GM13976 (cell line): ENCODE measurements at places on chromosomes 6 and 20.

DNA sequence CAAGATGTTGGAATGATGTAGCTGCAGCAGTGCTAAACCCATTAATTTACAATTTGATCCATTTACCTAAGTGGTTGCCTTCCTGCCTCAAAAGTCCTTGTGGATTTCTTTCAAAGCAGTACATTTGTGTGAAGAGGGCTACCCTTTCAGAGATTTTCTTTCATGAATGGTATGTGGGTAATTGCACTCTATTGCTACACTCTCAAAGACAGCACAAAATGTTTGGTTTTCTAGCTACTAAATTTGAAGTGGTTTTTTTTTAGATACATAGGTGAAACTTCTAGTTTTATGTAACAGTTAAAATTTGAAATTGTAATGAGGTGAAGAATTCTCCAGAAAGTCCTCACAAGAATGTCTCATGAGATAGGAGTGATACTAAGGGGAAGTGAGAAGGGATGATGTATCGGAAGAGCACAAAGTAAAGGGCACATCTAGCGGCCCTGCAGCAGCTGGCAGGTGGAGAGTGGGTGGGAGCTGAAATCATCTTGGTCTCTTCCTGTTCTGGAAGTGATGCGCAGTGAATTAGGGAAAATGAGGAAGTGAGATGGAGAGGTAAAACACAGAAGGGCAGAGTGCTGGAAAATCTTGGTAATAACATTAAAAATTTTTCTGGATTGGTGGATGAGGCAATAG is 236.8 kb upstream of the MAN1A1 start:
- DNase-seq: peak; percentile 13

DNA sequence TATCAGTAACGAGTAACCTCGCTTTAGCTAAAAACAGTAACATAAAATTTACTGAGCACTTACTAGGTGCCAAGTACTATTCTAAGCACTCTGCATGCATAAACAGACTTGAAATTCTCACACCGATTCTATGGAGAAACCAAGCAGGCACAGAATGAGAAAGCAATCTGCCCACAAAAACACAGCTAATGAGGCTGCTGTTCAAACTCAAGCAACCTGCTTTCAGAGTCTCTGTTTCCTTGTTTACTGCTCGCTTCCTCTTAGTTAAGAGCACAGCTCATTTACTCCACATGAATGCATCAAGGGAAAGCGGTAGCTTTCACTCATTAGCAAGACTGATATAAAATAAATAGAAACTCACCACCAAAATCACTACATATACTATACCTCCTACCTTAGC is 37.4 kb downstream of the PRKN start:
- DNase-seq: no peak

- DNase-seq: no peak
Measured at GRCh38 chr20:29301624-29302259, 1955.7 kb upstream of the DEFB115 start.

- DNase-seq: peak; percentile 13
Measured at GRCh38 chr6:99241905-99242534, 107.5 kb downstream of the FAXC start.

- DNase-seq: no peak
Measured at GRCh38 chr6:56996401-56996800, 41.5 kb downstream of the BEND6 start.

- DNase-seq: no peak
Measured at GRCh38 chr20:20697325-20697845, 15.1 kb downstream of the RALGAPA2 start.

DNA sequence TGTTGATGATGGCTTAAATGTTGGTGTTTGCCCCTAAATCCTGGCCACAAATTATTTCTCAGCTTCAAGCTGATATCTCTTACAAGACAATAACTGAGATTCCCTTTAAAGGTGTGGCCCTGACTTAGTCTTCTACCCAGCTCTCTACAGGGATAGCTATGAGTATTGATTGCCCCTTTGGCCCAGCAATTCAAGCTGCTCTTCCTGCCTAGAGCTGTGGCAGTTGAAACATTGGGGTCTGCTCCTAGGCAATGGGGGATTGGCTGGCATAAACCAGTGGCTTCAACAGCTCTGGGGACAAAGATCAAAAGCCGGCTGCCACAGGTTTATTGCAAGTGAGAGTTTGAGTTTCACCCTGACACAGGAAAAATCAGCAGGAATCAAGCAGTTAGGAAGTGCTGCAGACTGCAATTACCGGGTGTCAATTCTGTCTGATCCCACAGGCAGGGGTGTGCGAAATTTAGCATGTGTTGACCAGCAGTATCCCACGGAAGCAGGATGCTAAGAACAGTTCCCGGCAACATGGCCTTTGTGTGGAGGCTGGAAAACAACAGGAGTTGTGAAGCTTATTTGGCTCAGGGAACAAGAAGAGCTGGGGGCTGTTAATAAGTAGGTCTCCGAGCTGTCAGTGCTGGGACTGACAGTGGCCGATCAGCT is 66.2 kb upstream of the IYD start:
- no peak for DNase-seq

GRCh38 chr20:20138301-20139064 is 86.2 kb downstream of the CFAP61 start:
- no peak for DNase-seq

DNA sequence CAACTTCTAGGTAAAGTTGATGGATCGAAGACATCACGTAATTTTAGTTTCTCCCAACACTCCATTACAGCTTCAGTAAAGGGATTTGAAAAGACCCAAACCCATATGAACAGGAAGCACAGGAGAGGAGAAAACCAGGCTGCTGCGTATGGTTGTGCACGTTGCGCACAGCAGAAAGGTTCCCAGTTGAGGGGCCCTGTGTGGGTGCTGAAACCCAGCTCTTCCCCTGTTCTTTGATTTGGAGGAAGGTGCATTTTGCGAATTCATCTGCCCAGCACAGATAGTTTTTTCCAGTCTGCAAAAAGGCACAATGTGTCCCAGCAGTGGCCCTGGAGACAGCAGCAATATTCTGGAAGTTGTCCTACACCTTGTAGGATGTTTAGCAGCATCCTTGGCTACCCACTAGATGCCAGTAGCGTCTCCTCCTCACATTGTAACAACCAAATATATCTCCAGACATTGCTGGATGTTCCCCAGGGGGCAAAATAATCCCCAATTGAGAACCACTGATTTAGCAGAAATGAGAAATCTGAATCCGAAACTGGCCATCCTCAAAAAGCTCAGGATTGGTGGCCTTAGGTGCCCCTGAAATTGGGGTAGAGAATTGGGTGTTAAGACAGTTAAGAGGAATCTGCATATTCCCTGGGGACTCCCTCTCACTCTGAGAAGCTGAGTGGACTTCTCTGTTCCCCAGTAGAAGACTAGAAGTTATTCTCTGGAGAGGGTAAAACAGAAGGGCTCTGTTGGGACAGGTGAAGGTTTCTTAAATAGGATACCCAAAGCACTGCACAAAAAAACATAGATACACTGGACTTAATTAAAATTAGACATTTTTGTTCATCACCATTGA is 12.2 kb downstream of the SUN5 start:
- DNase-seq: no peak

GRCh38 chr6:56757588-56757984 is 114.9 kb upstream of the DST start:
- DNase-seq: no peak

DNA sequence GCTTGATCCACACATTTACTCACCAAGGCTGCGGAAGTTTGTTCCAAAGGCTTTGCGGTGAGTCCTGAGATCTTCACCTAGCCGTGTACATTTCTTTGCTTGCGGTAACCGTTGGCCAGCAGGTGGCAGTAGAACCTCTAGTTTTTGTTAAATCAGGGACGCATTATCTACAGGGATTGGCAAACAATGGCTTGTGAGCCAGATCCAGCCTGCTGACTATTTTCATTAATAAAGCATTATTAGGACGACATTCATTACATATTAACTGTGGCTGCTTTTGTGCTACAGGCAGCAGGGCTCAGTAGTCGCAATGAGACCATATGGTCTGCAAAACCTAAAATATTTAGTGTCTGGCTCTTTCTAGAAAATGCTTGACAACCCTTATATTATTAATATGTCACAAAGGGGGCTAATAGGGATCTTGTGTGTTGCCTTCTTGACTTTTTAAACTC is 174.1 kb downstream of the DOK5 start:
- peak; percentile 59 for DNase-seq

GRCh38 chr20:47508278-47508677 is 6.6 kb downstream of the NCOA3 start:
- no peak for DNase-seq

GRCh38 chr6:143575901-143576426 is 64.4 kb upstream of the FUCA2 start:
- no peak for DNase-seq

DNA sequence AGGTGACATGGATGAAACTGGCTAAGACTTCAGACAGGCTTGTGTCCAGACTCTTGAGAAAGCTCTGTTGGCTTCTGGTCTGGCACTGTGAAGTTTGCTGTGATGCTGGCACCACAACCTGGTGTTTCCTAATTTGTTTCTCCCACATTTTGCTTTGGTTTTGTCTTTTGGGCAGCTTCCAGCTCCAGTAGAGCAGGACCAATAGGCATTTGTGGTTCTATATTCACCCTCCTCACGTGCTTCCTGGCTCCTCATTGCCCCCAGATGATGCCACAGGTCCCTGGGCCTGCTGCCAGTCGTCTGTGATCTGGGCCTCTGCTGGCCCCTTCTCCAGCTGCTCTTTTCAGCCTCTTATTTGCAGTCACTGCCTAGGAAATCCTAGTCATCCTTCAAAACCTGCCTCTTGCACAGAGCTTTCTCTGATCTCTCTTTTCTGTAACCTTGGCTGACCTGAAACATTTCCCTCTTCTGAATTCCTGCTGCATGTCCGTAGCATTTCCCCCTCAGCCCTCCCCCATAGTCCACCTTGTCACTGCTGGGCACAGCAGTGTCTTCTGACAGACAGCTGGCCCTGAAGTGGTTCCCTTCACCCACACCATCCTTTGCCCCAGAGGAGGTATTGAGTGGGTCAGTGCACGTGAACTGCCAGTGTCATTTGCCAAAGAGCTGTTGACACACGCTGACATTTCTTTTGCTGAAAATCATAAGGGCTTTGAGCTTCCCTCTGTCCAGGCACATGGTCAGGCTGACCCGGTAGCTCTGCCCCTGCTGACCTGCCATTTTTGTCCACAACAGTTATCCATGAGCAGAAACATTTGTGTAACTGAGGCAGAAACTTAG is 63.0 kb downstream of the PTPN1 start:
- DNase-seq: no peak

- DNase-seq: no peak
Measured at GRCh38 chr20:7399114-7399513, 541.1 kb downstream of the HAO1 start.

DNA sequence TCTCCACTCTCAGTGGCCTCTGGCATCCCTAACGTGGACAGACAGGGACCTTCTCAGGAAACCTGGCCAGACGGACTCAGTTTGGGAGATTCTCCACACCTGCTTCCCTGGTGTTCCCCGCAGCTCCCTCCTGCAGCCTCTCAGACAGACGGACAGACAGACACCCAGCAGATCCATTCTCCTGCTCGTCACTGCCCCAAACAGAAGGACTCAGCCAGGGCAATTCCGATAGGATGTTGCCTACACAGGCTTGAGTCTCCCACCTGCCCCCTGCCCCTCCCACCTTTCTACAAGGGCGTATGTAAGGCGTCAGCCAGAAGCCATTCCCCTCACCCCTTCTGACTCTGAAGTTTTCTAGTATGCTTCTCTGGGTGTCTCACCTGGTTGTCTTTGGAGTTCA is 428 bp downstream of the CCM2L start:
- DNase-seq: no peak

DNA sequence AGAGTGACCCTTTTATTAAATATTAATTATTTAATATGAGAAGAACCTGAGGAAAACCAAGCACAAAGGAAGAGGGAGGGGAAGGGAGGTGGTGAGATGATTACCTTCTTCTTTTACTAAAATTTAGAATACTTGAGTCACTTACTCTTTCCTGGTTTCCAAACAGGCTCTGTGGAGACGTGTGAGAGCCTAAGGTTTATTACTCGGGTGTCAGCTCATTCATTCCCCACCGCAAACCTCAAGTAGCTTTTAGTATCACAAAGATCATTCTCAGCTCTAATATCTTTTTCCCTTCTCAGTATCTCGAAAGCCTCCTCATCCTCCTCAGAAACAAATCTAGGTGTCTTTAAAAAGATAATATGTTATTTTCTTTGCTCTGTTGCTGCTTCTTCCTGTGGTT is 497.2 kb upstream of the JARID2 start:
- peak; percentile 39 for DNase-seq

DNA sequence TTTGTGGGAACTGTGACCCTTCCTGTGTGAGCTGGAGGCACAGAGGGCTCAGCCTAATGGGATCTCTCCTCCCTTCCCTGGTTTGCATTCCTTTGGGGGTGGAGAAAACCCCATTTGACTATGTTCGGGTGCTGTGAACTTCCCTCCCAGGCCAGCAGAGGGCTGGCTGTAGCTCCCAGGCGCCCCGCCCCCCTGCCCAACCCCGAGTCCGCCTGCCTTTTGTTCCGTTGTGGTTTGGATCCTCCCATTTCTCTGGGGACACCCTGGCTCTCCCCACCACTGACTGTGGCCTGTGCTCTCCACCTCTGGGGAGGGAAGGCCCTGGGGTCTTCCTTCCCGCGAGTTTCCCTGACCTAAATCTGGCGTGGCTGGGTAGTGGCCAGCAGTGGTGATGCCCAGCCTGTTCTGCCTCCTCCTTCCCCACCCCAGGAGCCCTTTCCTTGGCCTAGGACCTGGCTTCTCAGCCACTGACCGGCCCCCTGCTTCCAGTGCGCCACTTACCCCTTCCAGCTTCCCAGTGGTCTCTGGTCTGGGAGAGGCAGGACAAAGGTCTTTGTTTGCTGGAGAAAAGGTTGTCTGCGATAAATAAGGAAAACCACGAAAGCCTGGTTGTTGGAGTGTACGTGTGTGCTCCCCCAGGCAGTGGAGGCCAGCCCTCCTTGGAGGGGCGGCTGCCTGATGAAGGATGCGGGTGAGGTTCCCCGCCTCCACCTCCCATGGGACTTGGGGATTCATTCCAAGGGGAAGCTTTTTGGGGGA is 4.9 kb downstream of the VEGFA start:
- peak; percentile 91 for DNase-seq

DNA sequence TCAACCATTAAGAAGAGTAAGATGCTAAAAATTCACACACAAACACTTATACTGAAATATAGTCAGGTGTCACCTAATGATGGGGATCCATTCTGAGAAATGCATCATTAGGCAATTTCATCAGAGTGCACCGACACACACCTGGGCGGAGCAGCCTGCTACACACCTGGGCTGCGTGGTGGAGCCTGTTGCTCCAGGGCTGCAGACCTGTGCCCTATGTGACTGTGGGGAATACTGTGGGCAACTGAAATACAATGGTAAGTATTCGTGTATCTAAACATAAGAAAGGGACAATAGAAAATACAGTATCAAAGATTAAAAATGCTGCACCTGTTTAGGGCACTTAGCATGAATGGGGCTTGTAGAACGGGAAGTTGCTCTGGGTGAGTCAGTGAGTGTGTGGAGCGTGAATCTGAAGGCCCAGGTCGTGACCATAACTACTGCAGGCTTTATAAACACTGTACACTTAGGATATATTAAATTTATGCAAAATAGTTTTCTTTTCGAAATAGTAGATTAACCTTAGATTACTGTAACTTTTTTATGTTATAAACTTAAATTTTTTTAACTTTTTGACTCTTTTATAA is 124.4 kb upstream of the AFDN start:
- DNase-seq: no peak

GRCh38 chr20:20407891-20408805 is 40.2 kb downstream of the INSM1 start:
- no peak for DNase-seq
